ENCODE measurements at places on chromosomes 1 and 21.

GRCh38 chr1:30615816-30616590, 107.4 kb downstream of the MATN1 start:
- DNase-seq: no peak

GRCh38 chr1:216502528-216503162, 79.4 kb upstream of the USH2A start:
- no peak for DNase-seq

GRCh38 chr1:237799762-237800474, 90.8 kb downstream of the ZP4 start:
- peak; percentile 10 for DNase-seq

DNA sequence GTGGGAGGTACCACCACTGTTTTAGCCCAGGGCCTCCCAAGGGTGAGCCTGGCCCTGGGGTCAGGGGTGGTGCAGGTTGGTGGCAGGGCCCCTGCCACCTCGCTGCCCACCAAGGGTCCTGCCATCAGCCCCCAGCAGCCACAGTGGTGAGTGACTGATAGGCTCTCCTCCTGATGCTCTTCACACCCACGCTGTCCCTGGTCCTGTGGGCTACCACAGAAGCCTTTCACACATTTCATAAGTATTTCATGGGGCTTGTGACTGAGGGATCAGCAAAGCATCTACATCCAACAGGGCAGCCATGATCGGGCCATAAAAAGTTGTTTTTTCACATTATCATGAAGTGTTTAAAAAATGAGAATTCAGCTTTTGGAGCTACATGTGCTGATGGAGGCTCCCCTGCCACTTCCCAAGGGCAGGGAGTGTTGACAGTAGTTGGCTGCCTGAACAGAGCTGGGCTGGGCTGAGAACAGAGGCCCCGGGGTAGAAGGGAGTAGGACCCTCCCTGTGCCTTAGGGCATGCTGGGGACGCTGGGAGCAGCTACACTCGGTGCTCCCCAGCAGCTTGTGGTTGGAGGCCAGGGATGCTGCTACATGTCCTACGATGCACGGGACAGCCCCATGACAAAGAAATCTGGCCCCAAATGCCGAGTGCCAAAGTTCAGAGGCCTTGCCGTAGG, 73.1 kb upstream of the TMEM51 start:
- no peak for DNase-seq

DNA sequence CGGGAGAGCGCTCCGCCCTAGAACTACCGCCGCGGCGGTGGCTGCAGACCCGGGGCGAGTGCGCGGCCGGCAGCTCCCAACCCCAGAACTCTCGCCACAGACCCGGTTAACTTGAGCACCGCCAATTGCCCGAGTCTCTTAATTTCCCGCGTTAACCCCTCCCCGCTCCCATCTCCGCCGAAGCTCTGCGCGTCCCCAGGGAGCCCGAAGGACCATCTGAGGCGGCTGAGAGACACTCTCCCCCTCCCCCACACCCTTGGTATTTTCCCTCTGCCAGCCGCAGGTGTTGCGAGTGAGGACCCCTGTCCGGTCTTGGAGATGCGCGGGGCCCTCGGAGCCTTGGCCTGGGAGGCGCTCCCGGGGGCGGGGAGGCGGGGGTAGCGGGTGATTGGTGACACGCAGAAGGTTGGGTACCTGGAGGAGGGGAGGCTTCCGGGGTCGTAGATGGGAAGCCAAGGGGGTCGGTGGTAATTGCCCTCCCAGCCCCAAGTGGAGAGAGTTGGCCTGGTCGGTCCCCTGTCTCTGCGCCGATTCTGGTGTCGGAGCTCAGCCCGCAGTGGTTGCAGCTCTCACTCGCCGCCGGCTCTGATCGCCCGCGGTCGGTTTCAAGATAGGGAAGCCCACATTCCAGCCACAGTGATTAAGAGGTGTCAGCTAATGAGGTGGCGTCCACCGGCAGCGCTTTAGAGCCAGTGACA, 858 bp upstream of the SUSD4 start:
- DNase-seq: no peak

- no peak for DNase-seq
Measured at GRCh38 chr1:21703318-21703963, 34.3 kb upstream of the RAP1GAP start.

GRCh38 chr1:45394342-45394741, 54.1 kb upstream of the MUTYH start:
- DNase-seq: no peak

DNA sequence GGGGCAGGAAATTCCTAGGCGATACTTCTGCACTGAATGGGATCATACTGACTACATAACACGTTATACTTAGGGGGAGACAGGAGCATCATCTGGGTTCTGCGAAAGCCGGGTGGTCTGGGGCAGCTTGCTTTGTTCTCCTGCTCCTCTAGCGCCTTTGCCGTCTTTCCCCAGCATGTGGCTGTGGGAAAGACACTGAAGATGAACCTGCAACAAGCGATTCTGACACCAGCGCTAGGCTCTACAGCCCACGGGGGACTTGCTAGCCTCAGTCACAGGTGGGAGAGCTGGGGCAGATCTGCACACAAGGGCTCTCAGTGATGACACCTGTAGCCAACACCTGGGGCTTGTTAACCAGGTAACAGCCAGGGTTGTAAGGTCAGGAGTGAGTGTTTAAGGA, 51.8 kb downstream of the CD46 start:
- DNase-seq: no peak

GRCh38 chr21:26169611-26170470, 729 bp downstream of the APP start:
- peak; percentile 16 for DNase-seq

DNA sequence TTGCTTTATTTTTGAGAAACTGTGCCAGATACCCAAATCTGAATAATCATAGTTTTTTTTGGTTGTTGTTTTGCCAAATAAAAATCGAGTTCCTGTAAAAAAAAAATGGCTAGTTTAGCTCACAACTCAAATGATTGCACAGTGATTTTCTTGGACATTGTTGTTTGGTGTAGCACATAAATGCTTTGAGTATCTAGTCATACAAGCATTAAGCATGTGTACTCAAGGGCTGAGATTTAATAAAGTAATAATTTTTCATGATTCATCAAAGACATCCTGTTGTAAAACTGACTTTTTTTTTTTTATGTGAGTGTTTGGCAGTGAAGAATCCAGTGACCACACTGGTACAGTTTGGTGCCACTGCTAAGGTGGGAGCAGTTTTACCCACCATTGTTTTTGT, 18.8 kb downstream of the ITSN1 start:
- no peak for DNase-seq

DNA sequence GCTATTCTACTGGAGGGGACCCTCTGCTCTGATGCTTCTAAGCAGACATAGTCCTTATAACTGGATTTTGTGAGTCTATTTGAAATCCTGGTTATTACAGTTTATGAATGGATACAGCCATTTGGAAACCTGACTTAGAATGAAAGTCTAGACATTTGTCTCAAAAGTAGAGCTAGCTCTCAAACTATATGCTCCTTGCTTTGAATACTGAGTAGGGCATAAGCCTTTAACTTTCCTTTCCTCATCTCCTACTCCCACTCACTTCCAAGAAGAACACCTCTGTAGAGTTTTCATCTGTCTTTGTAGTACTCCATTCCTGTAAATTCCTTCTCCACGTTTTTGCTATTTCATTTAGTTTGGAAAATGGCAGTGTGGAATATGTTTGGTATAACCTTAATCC, 9.0 kb upstream of the ARID1A start:
- no peak for DNase-seq

GRCh38 chr1:71967670-71968069, 314.7 kb downstream of the NEGR1 start:
- DNase-seq: no peak

DNA sequence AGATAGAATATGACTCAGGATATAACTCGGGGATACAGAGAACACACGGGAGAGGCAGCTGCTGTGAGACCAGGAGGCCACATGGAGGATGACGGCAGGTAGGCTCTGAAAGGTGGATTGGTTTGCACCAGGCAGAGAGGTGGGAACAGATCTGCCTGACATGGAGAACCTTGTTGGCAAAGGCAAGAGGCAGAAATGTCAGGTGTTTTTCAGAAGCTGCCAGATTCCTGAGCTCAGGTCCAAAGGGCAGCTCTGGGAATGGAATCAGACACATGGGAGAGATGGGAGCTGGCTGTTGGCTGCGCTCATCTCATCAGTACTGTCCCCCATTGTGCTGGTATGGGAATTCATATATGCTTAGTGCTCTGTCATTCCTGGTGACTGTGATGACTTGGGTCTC, 19.2 kb downstream of the SYT6 start:
- no peak for DNase-seq

- no peak for DNase-seq
Measured at GRCh38 chr1:179167418-179167777, 62.1 kb downstream of the ABL2 start.

- DNase-seq: peak; percentile 49
Measured at GRCh38 chr1:21292984-21293536, 2.8 kb upstream of the ECE1 start.

GRCh38 chr1:17121881-17122280, 2.6 kb upstream of the PADI2 start:
- DNase-seq: no peak

Data from activated T-cell treated with anti-CD3 and anti-CD28 coated beads for 24 hours (primary cell).